ENCODE measurements at places on chromosomes 5 and 9. TPM values are rescaled to one million over a fixed set of nuclear protein-coding genes. Genes with fewer than 3 reads are reported as not detected.

DNA sequence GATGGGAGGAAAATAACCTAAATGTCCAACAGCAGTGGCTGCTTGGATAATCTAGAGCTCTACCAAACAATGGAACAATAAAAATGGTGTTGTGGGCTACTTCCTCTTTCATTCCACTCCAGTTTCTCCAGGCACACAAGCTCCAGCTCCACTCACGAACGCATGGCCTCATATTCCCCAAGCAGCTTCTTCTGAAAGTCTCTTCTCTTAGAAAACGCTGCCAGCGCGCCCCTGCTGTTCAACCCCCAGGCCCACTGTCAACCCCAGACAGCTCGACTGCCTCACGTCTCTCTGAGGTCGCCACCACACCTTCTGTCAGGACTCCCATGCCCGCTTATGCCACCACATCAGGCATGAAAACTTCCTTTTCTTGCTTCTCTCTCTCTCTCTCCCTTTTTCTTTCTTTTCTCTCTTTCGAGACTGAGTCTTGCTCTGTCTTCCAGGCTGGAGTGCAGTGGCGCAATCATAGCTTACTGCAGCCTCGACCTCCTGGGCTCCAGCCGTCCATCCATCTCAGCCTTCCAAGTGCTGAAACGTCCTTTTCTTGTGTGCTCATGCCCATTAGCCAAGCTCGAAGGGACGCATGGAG lies 16.2 kb downstream of the OR2V2 start:
- peak; percentile 68 for DNase-seq

- no peak for DNase-seq
Observed at GRCh38 chr5:2399096-2399495, 352.4 kb downstream of the IRX2 start.

The NEUROG1 gene
- total RNA-seq = not detected

The GPX3 gene
- total RNA-seq = 20.9 TPM

The PITX1 gene
- not detected for total RNA-seq

The OBP2B gene
- not detected for total RNA-seq

The NOL8 gene
- 42.1 TPM for total RNA-seq

DNA sequence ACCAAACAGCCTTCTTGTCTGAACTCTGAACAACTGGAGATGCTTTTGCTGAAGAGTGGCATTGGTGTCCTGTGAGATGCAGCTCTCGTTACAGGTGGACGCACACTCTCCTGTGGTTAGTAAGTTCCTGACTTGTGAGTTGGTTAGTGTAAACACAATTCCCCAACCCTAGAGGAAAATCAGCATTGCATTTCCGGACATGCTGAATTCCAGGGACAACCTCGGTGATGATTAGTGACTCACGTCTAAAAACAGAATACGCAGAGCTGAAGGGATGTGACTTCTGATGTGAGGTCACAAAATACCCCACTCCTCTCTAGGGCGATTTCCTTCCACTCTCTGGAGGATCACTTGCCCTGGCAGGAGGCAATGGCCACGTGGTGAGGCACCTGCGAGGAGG lies 5.0 kb downstream of the OR2V2 start:
- no peak for DNase-seq

The SV2C gene
- 0.02 TPM for total RNA-seq

DNA sequence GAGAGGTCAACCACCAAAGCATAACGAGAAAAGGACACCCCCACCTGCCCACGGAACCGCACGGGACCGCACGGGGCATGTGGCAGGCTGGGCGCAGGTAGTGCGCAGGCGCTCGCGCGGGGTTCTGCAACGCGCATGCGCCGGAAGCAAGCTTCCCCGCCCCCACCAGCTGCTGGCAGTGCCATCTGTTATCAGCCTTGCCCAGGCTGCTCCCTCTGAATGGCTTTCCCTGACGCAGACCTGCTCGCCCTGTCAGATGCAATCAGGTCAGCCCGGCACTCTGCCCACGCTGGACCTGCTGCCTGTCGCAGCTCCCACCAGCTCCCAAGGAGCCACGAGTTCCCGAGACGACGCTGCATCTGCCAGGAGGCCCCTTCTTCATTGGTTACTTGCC lies 22.8 kb downstream of the PTCH1 start:
- no peak for DNase-seq

The STC2 gene
- total RNA-seq = 77.7 TPM

DNA sequence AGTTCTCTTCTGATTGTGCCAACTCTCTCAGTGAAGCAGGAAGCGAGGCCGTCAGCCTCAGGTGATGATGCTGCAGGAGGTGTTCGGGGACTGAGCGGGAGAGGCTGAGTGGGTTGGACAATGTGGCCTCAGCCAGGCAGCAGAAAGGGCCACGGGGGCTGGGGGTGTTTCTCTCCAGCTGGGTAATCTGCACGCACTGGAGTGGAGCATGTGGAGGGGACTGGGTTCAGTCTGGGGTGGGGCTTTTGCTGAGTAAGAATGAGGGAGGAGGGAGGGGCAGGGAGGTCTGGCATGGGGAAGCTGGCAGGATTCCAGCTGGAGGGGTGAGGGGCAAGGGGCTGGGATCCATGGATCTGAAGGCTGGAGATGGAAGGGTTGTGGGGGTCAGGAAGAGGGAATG lies 60.8 kb upstream of the PHYKPL start:
- DNase-seq = no peak

DNA sequence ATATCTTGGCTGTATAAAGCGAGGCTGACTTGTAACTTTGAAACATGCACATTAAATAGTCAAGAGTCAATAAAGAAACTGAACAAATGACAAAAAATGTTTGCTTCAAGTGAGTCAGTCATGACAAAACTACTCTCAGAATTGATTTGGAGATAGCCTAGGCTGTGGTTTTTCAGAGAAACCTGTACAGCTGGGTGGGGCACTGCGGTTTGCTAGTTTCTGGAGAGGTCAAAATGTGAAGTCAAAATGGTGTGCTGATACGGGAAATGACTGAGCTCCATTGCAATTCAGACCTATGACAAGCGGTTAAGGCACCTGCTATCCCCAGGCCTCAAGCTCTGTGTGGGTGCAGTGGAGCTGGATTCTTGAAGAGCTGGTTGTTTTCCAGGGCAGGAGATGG lies 10.3 kb upstream of the CD180 start:
- DNase-seq = no peak

GRCh38 chr9:137147793-137148160 lies 8.8 kb downstream of the GRIN1 start:
- no peak for DNase-seq

DNA sequence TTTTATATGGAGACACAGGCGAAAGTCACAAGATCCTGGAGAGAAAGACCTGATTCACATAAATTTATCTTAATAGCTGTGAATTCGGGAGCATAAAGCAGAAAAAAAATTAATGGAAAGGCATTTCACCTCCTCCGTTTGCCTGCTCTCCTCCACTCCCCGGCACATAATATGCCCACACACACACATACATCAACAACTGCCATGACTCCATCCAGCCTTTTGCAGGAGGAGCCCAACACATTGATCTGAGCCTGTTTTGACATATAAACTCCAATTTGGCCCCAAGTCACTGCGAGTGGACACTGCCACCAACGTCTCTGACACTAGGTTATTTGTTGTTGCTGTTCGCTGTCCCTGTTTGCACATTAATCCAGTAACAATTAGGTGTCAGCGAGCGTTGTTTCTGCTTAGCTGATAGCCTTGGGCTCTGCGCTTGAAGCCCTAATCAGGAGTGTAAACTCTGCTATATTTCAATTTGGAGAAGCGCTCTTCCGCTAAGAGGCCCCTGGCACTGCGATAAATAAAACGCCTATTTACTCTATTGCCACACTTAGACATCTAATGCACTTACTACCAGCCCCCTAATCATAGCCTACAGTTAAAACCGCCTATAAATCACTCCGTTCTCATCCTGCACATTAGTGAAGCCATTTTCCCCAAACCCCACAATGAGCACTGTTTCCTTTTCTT lies 195.8 kb upstream of the TBCA start:
- no peak for DNase-seq

GRCh38 chr5:78889369-78890140 lies 95.6 kb downstream of the ARSB start:
- no peak for DNase-seq

DNA sequence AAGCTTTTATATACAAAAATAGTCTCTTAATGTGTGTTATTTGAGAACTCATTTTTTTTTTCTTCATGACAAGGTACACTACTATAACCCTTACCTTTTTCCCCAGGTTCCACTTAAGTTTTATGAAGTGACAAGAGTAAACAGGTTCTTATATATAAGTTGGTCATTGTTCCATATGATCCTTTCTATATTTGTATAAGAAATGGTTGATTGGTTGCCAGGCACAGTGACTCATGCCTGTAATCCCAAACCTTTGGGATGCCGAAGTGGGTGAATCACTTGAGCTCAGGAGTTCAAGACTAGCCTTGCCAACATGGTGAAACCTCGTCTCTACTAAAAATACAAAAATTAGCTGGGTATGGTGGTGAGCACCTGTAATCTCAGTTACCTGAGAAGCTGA lies 108.3 kb downstream of the PCSK1 start:
- DNase-seq = no peak

DNA sequence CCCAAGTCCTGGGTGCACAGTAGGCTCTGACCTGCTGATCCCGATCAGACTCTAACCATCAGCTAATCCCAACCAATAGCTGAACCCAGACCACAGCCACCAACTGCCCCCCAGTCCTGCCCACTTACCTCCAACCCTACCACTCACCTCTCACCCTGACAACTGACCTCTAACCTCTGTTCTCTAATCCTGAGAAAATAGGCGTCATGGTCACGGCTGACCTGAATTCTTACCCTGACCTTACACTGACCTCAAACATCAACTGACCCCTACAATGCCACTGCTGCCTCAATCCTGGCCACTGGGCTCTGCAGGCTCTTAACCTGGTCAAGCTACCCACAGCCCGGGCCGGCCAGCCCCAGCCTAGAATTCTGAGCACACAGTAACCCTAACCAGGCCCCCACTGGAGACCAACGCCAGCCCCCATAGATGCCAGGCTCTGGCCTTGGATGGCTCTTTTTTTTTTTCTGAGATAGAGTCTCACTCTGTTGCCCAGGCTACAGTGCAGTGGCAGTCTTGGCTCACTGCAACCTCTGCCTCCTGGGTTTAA lies 63.8 kb upstream of the ASS1 start:
- DNase-seq = no peak

DNA sequence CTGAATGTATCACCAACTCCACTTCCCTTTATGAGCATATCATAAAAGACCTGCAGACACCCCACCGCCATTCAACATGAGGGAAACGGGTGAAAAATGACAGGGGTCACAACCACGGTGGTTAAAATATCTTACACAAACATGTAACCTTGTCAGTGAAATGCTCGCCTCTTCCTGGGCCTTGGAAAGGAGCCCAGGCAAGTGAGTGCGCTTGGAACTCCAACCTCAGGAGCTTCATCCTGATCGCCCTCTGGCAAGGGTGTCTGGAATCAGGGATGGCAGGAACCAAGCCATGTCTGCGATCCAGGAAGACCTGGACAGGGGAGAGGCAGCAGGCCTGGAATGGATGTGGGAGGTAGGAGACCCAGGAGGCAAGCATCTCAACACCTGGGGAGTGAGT lies 282.7 kb downstream of the GAS1 start:
- no peak for DNase-seq

GRCh38 chr5:117679046-117679445 lies 1104.4 kb upstream of the SEMA6A start:
- DNase-seq = no peak

The ANXA2R gene
- total RNA-seq = 0.20 TPM

GRCh38 chr5:91839721-91840120 lies 456.6 kb upstream of the ARRDC3 start:
- DNase-seq = no peak
